Myocyte (in vitro differentiated cells): ENCODE measurements at places on chromosomes 7 and 10. TPM values are rescaled to one million over a fixed set of nuclear protein-coding genes. Genes with fewer than 3 reads are reported as not detected.

MDH2 gene
- 116 and 130 TPM in 2 replicates for total RNA-seq

AKR1B1 gene
- total RNA-seq = 151 and 157 TPM in 2 replicates

GPER1 gene
- total RNA-seq = 1.1 and 1.6 TPM in 2 replicates

- DNase-seq = no peak
Observed at GRCh38 chr10:20740120-20740519, 157.0 kb downstream of the NEBL start.

- DNase-seq = no peak
Observed at GRCh38 chr10:52959810-52960209, 187.2 kb upstream of the MBL2 start.

DNA sequence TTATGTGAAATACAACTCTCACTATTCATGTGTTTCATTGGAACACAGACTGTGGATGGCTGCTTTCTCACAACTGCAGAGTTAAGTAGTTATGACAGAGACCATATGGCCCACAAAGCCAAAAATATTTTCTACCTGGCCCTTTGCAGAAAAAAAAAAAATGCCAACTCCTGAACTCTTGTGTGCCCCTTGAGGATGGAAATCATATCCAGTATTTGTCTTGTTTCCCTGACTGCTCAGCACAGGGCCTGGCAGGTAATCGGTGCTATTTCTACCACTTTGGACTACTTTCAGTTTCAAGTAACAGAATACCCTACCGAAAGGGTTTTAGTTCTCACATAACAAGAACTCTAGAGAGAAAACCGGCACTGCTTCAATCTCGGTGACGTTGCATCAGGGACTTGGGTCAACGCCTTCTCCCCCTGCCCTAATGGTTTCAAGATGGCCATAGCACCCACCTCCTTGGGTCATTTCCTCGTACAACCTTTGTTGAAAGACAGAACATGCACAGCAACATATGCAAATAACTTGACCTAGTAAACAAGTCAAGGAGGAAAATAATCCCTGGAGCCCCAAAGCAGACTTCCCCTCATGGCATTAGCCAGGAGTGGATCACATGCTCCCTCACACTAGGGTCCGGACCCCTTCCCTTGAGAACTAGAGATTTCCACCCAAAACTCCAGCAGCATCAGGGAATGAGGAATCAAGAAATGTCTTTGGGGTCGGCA is 11.8 kb upstream of the GPNMB start:
- DNase-seq = no peak

POLR3A gene
- total RNA-seq = 12.7 and 13.2 TPM in 2 replicates

DNA sequence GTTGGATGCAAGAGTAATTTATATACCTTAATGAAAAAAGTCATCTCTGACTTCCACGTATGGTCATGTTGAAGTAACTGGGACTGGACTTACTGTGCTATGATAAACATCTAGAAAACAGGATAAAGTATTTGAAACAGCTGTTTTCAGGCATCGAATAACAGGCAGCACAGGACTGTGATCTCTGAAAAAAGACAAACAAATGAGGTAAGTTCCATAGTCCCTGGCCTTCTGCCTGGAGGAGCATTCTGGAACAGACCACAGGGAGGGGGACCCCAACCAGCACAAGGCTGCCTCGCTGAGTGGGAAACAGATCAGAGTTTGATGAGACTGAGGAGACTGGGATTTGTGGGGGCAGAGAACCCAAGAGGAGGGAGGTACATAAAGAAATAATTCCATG is 89.1 kb upstream of the HABP2 start:
- DNase-seq = peak; percentile 17

DNA sequence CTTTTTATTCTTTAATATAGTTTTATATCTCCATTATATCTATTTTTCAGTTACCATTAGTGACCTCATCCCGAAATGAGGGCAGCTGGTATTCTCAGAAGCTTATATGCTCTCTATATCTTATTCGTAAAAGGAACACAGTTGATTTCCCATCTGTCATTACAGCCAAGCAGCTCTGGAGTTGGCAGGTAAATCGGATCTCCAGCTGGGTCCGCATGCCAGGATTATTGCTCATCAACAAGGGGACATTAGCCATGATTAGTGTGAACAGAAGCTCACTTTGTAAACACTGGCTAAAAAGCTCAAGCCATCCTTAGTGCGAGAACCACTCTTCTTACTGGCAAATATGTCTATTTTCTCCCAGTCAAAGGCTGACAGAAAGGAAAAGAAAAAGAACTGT is 180.3 kb downstream of the NPSR1 start:
- DNase-seq = no peak

DNA sequence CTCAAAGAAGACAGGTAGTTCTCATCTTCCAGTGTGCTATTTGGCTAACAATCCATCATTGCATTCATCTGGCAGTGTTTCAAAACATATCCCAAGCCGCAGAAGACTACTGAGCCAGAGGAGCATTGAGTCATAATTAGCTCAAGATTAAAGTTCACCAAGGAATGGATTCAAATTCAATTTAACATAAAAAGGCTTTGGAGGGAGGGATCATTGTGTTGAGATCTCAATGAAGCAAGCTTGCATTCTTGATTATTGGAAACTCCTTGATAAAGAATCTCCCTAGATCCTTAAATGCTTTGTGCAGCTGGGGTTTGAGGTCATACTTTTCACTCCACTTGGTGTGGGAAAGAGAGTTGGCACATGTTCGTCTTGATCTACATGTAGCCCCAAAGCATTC is 142.8 kb upstream of the SEMA3A start:
- no peak for DNase-seq

ZNF853 gene
- 1.0 and 1.9 TPM in 2 replicates for total RNA-seq

NUTM2A gene
- total RNA-seq = 0.47 and 0.91 TPM in 2 replicates

- DNase-seq = no peak
Observed at GRCh38 chr7:76211216-76211615, 9.5 kb downstream of the SRRM3 start.

SEMA3D gene
- 0.36 and 0.62 TPM in 2 replicates for total RNA-seq

DNA sequence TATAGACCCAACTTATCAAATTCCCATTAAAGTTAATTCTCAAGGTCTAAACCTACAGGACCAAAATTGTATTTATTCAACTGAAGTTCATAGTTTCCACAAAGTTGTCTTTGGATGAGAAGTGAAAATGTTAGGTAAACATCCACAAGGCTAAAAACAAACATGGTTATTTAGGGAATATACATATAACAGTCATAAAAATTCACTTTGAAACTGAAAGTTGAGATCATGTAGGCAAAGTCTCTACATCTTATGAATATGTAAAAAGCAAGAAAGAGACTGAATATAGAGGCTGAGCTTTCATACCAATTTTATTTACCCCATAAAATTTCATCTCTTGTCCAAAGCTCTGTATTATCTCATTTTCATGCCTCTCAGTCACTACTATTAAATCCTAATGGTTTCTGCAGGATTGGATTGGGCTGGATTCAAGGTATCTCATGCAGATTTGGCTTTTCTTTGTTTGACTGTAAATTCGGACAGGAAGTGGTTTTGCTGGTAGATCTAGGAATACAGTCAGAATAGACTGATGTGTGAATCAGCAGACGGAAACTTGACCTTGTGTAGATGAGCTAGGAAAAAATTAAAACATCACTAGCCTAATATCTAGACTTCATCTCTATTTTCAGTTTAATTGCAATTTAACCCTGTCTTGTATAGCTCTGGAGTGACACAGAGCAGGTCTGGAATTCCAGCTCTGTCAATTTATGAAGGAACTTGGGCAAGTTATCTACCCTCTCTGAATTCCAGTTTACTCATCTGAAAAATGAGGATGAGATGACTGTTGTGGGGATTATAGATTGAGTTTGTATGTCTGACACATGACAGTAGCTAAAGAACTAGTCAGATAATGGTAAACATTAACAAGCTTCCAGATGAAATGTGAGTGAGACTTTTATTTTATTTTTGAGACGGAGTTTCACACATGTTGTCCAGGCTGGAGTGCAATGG is 27.3 kb upstream of the SKAP2 start:
- peak; percentile 54 for DNase-seq

- DNase-seq = no peak
Observed at GRCh38 chr7:36677769-36678437, 46.4 kb downstream of the AOAH start.

GRCh38 chr7:5694912-5695726 is 86.3 kb downstream of the RNF216 start:
- peak; percentile 97 for DNase-seq

UNCX gene
- not detected in 2 replicates for total RNA-seq

DNA sequence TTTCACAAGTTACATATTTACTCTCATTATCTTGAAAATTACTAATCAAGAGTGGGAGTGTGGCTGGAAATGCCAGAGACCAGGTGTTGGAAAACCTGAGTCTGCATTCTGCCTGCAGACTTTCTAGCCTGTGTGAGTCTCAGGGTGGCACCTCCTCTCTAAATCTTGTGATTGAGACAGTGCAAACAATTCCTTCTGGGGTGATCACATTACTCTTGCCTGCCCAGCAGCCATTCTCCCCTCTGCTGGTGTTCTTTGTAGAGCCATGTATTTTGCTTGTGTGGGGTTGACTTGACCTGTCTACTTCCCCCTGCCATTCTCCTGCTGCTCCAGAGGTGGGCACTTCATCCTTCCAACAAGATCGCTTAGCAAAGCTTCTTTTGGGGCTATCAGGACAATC is 101.1 kb downstream of the RAPGEF5 start:
- DNase-seq = no peak

DNA sequence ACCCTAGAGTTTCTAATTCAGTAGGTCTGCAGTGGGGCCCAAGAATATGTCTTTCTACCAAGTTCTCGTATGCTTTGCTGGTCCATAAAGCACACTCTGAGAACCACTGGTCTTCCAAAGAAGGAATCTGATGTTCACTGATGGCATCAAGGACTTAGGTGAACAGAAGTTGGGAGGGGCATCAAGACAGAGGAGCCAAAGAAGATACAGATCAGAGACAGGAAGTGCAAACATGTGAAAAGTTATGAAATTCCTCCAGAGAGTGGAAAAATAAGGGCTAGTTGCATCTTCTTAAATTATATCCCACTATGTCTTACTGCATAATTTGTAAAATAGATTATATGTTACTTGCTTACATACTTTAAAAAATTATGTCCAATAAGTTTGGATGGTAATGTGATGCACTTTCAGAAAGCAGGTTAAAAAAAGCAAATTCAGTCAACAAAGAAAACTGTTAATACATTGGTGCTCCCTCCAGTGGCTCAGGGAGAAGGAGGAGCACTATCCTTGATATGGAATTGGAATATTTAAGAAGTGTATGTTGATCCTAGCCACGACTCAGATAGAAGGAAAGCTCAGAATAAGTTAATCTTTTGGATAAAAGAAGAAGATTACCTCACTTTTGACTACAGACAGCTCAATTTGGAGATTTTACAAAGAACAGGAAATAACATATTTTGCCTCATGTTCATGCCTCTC is 35.8 kb downstream of the CREB3L2 start:
- no peak for DNase-seq

DNA sequence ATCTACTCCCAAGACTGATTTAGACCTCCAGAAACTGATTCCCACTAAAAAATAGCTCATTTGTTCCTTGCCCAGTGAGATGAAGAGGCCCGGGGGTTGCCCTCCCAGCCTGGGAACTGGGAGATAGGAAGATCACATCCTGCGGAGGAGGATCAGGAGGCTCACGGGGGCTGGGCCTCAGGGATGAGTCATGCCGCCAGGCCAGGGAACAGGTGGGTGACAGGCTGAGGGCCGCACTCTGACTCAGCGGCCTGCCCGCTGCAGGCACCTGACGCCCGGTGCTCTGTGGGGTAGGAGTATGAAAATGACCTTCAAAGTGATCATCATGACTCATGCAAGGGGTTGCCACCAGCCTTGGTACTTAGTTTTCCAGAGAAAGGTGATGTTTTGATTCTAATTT is 104.5 kb upstream of the ZPBP start:
- no peak for DNase-seq
